ENCODE measurements at places on chromosomes 3 and 15. TPM values are rescaled to one million over a fixed set of nuclear protein-coding genes. Genes with fewer than 3 reads are reported as not detected.

The HDAC11 gene
- total RNA-seq: 23.3 TPM

The ADGRG7 gene
- total RNA-seq: not detected

The CLDN18 gene
- not detected for total RNA-seq

The ZNF592 gene
- 22.4 TPM for total RNA-seq

- H3K4me3 ChIP-seq: no peak overlapping the region
- no peaks in the 10 kb centered on the region for H3K36me3 ChIP-seq
- H3K4me1 ChIP-seq: no peaks in the 10 kb centered on the region
- H3K27ac ChIP-seq: no peak overlapping the region
- no peak for ATAC-seq
- H3K27me3 ChIP-seq: no peaks in the 10 kb centered on the region
Measured at GRCh38 chr3:30583973-30584372, 22.4 kb upstream of the TGFBR2 start.

GRCh38 chr3:129116482-129116946 lies 5.1 kb downstream of the RAB43 start:
- no peaks in the 10 kb centered on the region for H3K27me3 ChIP-seq
- H3K36me3 ChIP-seq: no peaks in the 10 kb centered on the region
- no peak for ATAC-seq
- H3K4me1 ChIP-seq: peaks cover 17% of the 10 kb centered on the region
- H3K27ac ChIP-seq: no peak overlapping the region

- no peak overlapping the region for H3K27ac ChIP-seq
- H3K27me3 ChIP-seq: peaks cover 32% of the 10 kb centered on the region
- H3K4me3 ChIP-seq: no peak overlapping the region
Measured at GRCh38 chr15:100847194-100847593, 32.4 kb upstream of the ALDH1A3 start.

Measured in gastroesophageal sphincter (tissue), 4 donors.